ENCODE measurements at places on chromosomes 1 and 21.

DNA sequence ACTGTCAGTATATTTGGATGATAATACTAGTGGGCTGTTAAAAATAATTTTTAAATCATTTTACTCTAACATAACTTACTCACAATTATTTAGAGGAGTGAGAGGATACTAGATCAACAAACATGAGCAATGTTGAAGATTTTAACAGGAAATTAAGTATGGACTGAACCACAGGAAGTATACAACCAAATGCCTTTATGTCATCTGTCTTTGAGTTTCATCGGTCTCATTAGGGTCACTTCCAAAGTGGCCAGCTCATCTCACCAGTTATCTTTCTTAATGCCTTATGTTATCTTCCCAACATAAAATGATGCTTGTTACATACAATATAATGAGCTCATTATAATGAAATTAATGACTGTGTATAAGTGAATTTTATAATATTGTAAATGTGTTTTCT is 1.5 kb upstream of the RGS1 start:
- DNase-seq: no peak

DNA sequence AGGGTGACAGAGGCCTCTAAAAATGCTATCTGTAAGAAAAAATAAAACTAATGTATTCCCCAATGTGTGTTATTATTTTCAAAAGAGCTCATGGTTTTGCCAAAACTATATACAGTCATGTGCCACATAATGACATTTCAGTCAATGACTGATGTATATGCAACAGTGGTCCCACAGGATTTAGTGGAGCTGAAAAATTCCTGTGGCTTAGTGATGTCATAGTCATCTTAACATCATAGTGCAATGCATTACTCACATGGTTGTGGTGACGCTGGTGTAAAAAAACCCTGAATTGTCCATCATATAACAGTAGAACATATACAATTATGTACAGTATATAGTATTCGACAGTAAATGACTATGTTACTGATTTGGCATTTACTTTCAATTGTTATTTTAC is 172.4 kb downstream of the CACNA1E start:
- DNase-seq: no peak

DNA sequence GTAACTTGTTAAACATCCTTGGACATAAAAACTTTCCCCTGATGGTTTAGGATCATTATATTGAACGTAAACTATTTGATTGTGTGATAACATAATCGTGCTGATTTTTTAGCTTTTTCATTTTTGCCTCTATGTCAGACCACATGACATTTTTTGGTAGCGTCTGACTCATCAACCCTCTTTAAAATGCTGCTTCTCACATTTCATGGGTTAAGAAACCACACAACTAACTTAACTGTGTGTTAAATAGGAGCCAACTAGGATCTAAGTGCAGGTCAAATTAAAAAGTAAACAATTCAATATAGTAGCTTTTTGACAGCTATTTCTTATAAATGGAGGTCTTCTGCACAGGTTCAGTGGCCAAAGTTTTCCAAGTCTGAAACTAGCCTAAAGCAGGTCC is 9.8 kb downstream of the BTG3 start:
- DNase-seq: no peak

GRCh38 chr1:153945131-153945794 is 1.3 kb downstream of the DENND4B start:
- peak; percentile 73 for DNase-seq

GRCh38 chr1:88878731-88879130 is 12.6 kb downstream of the GTF2B start:
- DNase-seq: no peak

DNA sequence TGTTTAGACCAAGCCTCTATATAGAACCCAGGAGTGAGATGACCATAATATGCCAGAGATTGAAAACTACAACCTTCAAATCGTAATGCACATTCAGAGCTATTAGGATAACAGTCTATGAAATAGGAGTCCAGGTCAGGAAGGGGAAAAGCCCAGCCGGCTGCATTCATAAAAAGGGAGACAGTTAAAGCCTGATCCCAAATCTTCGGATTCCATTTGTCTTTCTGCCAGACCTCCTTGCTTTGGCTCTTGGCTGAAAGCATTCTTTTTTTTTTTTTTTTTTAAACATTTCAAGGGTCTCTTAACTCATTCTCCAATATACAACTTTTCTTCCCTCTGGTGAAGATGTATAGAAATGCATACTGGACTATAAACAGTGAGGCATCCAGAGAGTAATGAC is 81.1 kb downstream of the NTPCR start:
- DNase-seq: no peak

- no peak for DNase-seq
These were observed 53.9 kb downstream of the COQ8A start for GRCh38 chr1:226993814-226994585.

- DNase-seq: peak; percentile 2
These were observed 648 bp downstream of the FAM76A start for GRCh38 chr1:27726173-27727044.

DNA sequence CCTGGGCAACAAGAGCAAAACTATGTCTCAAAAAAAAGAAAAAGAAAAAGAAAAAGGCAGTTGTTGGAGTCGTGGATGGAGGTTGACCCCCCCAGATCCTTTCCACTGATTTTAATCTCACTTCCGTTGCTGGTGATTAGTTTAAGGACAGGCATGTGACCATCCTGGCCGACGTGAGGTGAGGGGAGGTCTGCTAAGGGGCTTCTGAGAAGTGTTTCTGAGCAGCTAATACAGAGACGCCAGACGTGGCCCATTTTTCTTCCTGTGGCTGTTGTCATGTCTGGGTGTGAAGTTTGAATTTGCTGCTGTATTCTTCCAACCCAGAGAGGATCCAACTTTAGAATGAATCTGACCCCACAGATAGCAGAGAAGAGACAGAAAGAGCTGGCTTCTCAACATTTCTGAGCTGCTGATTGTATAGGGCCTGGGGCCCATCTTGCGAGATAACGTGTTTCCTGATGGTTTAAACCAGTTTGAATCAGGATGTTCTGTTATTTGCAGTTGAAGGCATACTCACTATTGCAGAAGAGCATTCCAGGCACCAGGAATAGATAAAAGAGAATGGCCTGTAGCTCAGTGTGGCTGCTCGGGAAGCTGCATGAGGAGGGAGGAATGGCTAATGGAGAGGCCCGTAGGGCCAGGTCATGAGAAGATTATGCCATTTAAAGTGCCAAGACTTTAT is 22.8 kb upstream of the SSBP3 start:
- no peak for DNase-seq

DNA sequence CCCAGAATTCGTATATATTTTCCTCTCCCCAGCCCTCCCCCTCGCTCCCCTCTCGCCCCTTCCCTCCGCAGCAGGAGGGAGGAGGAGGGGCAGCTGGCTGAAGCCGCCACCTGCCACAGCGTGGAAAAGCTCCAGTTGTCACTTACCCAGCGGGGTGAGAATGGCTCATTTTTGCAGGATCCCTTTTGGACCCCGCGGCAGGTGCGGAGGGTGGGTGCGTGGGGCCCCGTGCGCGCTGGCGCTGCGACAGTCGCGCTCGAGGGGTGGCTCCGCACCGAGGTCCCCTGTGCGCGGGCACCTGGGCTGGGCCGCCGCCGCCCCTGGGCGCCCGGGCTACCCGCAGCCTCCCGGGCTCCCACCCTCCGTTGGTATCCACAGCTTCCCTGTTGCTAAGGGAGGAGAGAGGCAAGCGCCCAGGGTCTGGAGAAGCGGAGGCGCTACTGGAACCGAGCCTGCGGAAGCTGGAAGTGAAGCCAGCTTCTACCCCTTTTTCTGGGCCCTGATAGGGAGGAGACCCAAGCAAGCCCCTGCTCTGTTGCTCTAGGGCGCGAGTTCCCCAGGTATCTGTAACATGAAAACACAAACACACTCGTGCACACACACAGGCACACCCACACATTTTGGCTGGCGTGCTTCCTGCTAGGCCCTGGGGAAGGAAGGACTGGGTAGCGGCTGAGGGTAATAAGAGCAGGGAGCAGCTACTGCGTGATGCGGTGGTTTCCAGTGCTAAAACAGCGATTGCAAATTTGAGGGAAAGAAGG is at the start of gene ERICH3:
Gene ERICH3, minus strand, starts transcription at position 442 of the 761 bp plus-strand sequence. Its CDS starts 273 bp downstream, at position 169.
- no peak for DNase-seq

- DNase-seq: no peak
These were observed 90.7 kb downstream of the RHOU start for GRCh38 chr1:228825840-228826484.

DNA sequence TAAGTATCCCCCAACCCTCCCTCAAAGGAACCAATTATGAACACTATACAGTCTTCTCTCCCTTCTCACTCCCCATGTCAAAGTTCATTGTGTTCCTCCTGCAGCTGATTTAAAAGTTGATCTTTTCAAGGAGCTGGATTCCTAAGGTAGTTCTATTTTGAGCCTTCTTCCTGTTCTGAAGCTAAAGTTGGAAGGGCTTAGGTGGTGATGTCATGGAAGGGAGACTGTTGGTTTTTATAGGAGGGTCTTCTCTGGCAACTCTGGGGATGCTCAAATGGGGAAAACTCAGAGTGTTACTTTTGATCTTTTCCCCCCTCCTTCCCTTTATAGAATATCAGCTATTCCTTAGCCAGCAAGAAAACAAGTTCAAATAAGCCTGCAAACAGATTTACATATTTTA is 83.0 kb upstream of the AK4 start:
- DNase-seq: no peak

DNA sequence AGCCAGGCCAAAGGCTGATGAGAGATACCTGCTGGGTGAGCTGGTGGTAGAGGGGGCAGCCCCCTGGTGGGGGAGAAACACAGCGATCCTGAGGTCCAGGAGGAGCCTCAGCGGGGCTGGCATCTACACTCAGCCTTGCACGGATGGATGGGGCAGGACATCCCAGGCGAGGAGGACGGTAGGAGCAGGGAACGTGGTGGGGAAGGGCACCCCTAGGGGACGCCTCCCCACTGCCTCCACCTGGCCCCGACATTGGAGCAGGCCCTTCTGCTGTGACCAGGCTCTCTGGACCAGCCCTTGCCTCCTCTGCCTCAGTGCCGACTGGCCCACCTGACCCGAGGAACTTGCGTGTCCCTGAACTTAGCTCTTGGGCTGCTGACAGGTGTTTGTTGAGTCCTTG is 6.4 kb upstream of the MMEL1 start:
- no peak for DNase-seq

DNA sequence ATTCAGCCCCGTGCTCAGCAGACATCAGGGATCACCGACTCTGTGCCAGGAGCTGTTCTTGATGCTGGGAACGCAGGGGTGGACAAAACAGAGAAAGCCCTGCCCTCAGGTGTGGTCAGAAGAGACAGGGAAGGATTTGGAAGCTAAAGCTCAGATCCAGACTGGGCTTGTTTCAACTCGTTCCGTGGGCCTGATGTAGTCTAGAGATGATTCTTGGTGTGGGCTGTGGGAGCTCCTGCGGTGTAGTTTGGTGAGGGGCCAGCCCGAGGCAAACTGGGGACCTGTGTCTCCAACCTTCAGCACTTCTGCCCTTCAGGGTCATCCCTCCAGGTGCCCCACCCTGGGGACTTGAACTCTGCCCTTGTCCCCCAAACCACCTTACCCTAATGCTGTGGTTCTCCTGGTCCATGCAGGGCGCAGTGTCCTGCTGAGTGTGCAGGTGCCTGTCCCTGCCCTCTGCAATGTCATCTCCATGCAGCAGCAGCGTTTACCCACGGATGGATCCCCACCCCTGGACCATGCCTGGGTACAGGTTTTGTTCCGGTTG is 17.3 kb upstream of the ABCG1 start:
- DNase-seq: no peak

DNA sequence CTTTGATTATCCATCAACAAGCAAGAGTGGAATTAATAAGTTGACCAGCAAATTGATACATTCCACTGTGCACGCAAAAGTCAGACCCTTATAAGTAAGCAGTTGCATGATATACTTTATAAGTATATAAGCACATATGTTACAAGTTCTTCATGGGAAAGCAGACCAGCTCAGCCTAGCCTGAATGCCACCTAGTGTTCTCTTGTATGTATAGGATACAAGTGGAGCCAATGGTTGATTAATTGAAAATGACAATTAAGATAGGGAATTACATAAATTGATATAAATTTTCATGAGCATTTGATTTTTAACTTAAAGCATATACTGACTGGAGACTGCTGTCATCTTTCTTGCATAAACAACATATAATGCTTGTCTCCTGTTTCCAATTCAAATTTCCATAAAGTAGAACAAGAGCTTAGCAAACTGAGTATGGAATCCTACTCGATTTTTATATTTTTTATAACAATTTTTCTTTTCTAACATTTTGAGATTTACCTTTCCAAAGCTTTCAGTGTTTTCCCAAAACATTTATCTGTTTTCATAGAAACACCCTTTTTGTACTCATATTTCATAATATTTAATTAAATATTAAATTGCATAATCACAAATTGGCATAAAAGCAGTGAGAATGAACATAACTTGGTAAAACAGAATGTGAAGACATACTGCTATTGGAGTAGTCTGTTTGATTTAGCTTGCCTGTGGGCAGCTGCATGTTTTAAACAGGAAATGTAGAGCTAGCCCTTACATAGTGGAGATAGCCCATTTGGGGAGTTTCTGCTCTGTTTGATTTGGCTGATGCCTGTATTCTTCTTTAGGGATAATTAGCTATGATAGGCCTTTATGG is 62.8 kb downstream of the MAGI3 start:
- DNase-seq: peak; percentile 0

GRCh38 chr1:233543338-233544255 is 70.3 kb upstream of the KCNK1 start:
- DNase-seq: no peak

GRCh38 chr1:52472384-52472783 is 68.0 kb downstream of the PRPF38A start:
- no peak for DNase-seq

DNA sequence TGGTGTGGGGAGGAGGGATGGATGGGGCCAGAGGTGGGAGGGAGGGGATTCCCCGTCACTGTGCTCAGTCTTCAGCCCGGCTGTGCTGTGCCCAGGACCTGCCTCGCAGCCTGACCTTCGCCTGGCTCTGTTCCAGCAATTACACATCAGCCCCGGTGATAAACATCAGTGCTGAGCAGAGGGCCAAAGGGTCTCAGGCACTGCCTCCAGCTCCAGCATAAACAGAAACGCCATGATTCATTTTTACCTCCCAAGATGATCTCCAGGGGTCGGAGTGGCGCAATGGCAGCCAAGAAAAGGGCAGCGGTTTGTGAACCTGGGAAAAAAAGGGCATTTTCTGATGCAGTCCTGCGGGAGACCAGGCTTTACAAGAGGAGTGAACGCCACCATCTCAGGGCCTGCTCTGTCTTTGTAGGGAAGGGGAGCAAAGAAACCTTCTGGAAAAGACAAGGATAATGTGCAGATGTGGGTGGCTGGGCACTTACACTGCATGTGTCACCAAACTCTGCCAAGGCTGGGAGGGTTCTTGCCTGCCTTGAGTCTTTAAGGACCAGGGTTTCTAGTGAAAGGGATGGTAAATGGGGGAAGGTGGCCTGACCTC is 28.1 kb downstream of the SHISA4 start:
- no peak for DNase-seq

- peak; percentile 14 for DNase-seq
These were observed 430 bp downstream of the WASF2 start for GRCh38 chr1:27489501-27489972.

GRCh38 chr1:90800012-90800717 is 83.1 kb upstream of the BARHL2 start:
- no peak for DNase-seq

DNA sequence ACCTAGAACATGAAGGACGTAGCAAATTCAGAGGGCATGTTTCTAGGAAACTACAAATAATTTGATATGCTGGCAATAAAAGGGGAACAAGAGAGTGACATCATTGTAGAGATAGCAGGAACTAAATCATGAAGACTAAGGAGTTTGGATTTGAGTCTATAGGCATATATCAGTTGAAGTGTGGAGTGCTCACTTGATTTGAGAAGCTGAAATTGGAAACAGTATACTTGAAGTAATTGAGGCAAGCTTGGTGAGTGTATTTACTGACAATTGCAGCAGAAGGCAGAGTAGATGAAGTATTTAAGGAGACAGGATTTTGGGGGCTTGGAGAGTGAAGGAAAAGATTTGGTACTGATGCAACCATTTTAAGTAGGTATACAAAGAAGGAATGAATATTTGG is 6.4 kb upstream of the TMCO2 start:
- DNase-seq: no peak
